ENCODE measurements at places on chromosomes 4 and X. TPM values are rescaled to one million over a fixed set of nuclear protein-coding genes. Genes with fewer than 3 reads are reported as not detected.

GABRB1 gene
- 0.73 TPM for total RNA-seq

SPANXC gene
- not detected for total RNA-seq

KLHL4 gene
- 0.58 TPM for total RNA-seq

CXCL5 gene
- total RNA-seq: 0.73 TPM

USP17L29 gene
- not detected for total RNA-seq

TRIML1 gene
- total RNA-seq: not detected

TEX13D gene
- not detected for total RNA-seq

PROM1 gene
- not detected for total RNA-seq

SYNPO2 gene
- 2.0 TPM for total RNA-seq

CD38 gene
- total RNA-seq: 0.33 TPM

AKAP14 gene
- total RNA-seq: not detected

C4orf36 gene
- 3.1 TPM for total RNA-seq

SYN1 gene
- 0.33 TPM for total RNA-seq

SMIM31 gene
- not detected for total RNA-seq

KCNIP4 gene
- total RNA-seq: not detected

GLRA2 gene
- not detected for total RNA-seq

THOC2 gene
- 47.0 TPM for total RNA-seq

H2BW2 gene
- total RNA-seq: not detected

GLA gene
- 23.5 TPM for total RNA-seq

CDKL5 gene
- 3.1 TPM for total RNA-seq

RASGEF1B gene
- total RNA-seq: under 0.01 TPM

POU3F4 gene
- total RNA-seq: not detected

UGT2B17 gene
- total RNA-seq: not detected

UGT2B10 gene
- total RNA-seq: not detected

TBCK gene
- 53.8 TPM for total RNA-seq

IL9R gene
- not detected for total RNA-seq

TDO2 gene
- total RNA-seq: 5.8 TPM

FGF2 gene
- 30.8 TPM for total RNA-seq

TCEAL3 gene
- total RNA-seq: 17.7 TPM

EGFL6 gene
- not detected for total RNA-seq

SMIM10 gene
- 6.4 TPM for total RNA-seq

GPRIN3 gene
- under 0.01 TPM for total RNA-seq

SPANXB1 gene
- total RNA-seq: not detected

DMRTC1B gene
- total RNA-seq: not detected

RTL5 gene
- total RNA-seq: 2.8 TPM

ZNF711 gene
- under 0.01 TPM for total RNA-seq

SH3BP2 gene
- 22.2 TPM for total RNA-seq

BBS12 gene
- 6.1 TPM for total RNA-seq

HPSE gene
- total RNA-seq: 1.6 TPM

MXRA5 gene
- 26.8 TPM for total RNA-seq

LRIT3 gene
- total RNA-seq: 0.15 TPM

FAM184B gene
- total RNA-seq: not detected

FHIP1A gene
- 0.29 TPM for total RNA-seq
